ENCODE measurements at places on chromosomes 6 and 20.

DNA sequence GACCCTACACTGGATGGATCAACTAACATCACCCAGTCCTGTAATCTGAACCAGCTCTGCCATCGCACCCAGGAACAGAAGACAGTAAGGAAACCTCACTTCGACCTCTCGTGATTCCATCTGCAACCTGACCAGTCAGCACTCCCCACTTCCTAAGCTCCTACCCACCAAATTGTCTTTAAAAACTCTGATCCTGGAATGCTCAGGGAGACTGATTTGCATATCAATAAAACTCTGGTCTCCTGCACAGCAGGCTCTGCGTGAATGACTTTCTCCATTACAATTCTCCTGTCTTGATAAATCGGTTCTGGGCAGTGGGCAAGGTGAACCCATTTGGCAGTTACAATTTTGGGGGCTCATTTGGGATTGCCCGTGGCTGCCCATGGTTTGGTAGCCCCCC is 18.3 kb upstream of the AGPAT4 start:
- DNase-seq = no peak

GRCh38 chr6:130018744-130019325 is 454 bp downstream of the L3MBTL3 start:
- DNase-seq = peak; percentile 63

GRCh38 chr6:27205375-27206278 is 41.9 kb upstream of the PRSS16 start:
- peak; percentile 8 for DNase-seq

DNA sequence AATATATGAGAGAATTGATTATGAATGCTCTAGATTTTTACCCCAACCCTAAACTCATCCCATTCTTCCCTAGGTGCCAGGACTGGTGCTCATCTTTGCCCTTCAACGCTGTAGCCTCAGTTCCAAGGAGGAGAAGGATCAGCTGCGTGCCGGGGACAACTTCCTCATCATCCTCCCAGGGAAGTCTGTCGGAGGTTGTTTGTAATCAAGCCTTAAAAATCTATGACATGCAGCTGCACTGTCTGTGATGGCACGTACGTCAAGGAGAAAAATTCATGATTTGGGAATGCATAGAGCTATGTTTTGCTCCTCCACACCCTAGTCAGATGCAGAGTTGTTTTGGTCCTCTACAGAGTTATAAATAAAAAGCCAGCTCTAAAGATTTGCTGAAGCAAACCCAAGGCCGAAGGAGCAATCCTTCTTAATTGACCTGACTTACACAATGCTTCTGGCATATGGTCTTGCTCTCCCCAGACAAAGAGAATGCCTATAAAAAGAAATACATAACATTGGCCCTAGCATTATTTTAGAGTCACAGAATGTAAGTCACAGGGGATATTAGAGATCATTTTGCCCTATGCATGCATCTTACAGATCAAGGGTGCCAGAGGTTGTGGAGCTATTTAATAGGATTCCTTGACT is 244.2 kb downstream of the HIVEP2 start:
- no peak for DNase-seq

DNA sequence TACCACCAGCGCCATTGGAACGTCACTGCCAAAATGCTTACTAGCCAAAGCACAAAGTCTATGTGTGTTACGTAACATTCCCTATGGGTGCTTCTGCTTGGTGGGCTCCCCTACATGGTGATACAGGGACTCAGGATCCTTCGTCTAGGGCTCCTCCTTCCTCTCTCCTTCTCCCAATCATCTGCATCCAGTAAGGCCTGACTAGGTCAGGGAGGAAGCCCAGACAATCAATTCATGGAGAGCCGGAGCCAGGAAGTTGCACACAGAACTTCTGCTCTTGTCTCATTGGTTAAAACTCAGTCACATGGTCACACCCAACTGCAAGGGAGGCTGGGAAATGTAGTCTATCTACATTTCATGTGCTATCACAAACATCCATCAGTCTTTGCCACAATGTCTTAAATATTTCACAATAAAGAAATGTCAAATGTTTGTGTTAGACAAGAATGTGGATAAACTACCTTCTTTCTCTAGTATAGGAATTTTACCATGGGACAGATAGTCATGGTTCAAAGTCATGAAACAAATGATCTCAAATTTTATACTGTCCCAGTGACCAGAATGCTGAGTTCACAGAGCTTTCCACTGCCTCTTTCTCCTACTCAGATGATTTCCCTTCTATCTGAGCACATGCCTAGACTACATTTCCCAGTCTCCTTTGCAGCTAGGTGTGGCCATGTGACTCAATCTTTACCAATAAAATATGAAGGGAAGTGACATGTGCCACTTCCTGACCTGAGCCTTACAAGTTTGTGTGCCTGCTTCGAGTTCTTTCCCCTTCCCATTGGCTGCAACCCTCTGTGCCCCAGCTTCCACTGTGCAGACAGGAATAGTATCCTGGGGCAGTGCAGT is 9.3 kb upstream of the KCNK15 start:
- peak; percentile 38 for DNase-seq

DNA sequence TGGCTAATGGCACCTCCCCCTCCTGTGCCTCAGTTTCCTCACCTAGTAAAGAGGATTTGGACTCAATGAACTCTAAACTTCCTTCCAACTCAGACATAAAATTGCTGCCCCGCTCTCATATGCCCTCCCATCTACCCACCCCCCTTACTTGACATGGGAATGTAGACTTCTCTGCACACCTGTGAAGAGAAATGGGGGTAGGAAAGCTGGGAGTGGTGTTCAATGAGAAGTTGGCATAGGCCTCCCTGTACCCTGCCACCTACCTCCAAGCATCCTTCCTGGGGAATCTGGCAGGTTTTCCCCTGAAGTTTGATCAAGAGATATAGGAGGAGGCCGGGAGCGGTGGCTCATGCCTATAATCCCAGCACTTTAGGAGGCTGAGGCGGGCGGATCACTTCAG is 3.9 kb upstream of the POU5F1 start:
- DNase-seq = no peak

GRCh38 chr6:113630738-113631535 is 226.2 kb upstream of the MARCKS start:
- no peak for DNase-seq

DNA sequence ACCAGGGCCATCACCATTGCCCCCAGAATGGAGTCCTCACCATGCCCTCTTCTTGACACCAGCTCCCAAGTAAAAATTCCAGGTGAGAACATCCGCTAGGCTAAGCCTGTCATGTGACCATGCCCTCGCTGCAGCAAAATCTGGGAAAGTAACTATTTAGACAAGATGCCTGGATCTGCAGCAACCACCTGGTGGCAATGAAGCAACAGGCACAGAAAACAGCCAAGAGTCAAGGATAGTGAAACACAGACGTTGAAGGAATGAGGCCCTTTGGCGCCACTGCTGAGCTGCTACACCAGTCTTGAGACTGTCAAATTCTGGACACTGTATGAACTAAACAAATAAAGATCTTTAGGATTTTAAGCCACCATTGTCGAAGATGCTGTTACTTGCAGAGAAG is 30.1 kb upstream of the TGM6 start:
- DNase-seq = no peak

GRCh38 chr6:144613859-144614258 is 328.7 kb downstream of the UTRN start:
- DNase-seq = no peak

- DNase-seq = no peak
These were observed 610 bp downstream of the ZNF217 start for GRCh38 chr20:53592992-53593465.

DNA sequence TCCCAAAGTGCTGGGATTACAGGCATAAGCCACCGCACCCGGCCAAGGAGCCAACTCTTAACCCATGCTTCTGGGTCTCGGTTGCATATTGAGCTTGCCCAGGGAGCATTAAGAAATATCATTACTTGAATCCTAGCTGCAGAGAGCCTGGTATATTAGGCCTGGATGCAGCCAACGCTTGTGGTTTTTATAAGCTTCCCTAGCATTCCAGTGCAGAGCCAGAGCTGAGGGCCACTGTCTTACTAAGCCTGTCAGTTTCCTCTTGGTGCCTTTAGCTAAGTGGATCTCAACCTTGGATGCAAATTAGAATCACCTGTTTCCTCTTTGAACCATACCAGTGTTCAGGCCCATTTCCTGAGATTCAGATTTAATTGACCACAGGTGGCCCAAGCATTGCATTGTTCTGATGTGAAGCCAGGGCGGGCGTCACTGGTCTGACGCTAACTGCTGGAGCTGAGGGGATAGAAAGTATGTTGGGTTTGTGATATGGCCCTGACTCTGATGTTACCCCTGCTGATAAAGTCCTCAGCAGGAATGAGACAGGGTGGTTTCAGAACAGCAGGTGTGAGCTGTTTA is 76.3 kb downstream of the BTBD3 start:
- peak; percentile 98 for DNase-seq

- DNase-seq = peak; percentile 24
These were observed 731 bp downstream of the MAK start for GRCh38 chr6:10837622-10837994.

- peak; percentile 62 for DNase-seq
These were observed 57.1 kb upstream of the CEP162 start for GRCh38 chr6:84284428-84285049.

- no peak for DNase-seq
These were observed 4.7 kb upstream of the ADGRF5 start for GRCh38 chr6:46926481-46926880.

- DNase-seq = no peak
These were observed 54.2 kb downstream of the IRF4 start for GRCh38 chr6:445571-446417.

DNA sequence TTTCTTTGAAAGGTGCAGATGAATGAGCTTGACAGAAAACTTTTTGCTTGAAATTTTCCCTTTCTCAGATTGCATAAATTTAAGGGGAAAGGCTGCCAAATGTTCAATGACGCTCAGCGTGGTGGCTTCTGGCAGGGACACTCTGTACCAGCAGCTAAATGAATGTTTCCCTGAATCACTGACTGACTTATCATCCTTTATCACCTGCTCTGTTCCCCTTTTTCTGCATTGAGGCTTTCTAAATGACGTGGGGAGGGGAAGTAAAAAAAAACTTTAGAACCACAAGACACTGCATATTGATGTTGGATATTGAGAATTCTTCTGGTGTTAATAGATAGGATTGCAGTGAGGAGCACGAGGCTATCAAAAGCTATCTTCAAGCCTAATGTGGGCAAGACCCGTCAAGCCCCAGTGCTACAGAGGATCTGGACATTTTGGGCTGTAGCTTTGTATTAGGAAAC is 46.9 kb upstream of the ENPP5 start:
- no peak for DNase-seq

DNA sequence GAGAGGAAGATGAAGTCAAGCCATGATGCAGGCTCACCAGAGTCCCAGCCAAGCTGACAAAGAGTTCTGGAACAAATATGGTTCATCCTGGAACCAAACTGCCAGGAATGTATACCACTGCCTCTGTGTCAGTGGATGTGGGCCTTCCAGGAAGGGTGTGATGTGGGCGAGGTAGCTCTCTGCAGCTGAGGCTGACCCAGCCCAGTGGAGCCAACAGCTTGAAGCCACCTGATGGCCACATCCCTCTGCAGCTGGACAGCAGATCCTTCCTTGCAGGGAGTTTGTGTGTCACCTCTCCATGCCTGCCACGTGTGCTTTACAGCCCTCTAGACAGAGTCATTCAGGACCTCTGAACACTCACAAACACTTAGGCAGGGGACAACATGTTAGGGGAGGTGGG is 142.0 kb upstream of the RIN2 start:
- DNase-seq = no peak

DNA sequence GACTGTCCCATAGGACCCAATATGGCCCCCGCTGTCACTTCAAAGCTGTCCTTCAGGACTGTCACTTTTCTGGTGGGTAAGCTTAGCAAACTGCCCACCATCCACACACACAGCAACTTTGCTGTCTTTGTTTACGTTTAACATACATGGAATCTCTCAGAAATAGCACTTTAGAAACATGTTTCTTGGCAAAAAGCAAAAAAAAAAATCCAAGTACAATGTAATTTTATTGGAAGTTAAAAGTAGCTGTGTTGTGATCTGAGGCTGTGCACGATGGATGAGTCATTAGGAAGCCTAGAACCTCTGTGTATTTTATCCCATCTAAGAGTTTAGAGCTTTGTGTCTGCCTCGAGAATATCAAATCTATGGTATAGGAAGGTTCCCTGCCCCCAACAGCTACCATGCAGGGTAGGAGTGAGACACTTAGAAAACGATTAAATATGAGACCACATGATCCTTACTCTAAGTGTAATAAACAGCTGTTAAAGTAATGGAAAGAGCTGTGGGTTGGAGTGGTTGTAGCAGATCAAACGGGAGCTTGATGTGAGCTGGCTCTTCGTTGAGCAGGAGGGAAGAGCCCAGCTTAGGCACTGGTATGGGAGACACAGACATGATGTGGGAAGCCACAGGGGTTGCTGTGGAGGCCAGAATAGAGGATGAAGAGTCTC is 119.5 kb downstream of the PLEKHG1 start:
- no peak for DNase-seq

DNA sequence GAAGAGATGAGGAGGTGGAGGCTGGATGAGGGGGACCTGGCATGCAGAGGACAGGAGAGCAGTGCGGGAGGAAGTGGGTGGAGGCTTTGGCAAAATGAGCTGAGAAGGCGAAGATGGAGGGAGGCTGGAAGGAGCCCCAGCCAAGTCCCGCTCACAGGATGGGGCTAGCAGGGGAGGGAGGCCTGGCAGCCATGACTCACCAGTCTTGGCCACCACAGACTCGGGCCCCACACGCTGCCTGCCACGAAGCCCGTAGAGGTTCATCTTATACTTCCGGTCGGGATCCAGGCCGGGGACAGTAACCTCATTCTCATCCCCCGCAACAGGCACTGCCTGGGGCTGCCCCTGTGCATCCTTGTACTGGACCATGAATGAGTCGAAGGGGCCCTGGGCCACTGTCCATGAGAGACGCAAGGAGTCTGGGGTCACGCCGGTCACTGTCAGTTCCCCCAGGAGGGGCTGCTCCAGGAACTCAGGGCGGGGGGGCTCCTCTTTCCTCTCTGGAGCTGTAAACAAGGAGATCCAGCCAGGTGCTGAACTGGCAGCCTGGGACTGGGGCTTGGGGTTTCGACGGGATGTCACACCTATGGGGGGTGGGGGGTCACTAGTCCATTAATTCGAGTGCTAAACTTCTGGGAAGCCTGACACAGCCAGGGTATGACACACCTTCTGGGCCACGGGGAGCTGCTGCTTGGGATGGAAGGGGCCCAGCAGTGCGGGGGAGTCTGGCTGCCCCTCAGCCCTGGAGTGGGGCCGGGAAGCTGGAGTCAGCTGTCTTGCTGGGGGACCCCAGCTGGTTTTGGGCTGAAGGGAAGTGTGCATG is 27.8 kb downstream of the TNXB start:
- no peak for DNase-seq

- no peak for DNase-seq
These were observed 34.0 kb upstream of the SEC63 start for GRCh38 chr6:107991772-107992550.

GRCh38 chr6:41427642-41428335 is 92.4 kb downstream of the NCR2 start:
- peak; percentile 89 for DNase-seq

GRCh38 chr6:155250701-155251381 is 13.0 kb upstream of the CLDN20 start:
- no peak for DNase-seq

DNA sequence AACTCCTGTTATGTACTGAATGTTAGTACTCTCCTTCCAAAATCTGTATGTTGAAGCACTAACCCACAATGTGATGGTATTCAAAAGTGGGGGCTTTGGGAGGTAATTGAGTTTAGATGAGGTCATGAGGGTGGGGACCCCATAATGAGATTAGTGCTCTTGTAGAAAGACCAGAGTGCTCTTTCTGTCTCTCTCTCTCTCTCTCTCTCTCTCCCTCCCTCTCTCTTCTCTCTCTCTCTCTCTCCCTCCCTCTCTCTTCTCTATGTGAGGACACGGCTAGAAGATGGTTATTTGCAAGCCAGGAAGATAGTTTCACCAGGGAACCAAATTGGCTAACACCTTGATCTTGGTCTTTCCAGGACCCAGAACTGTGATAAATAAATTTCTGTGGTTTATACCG is 107.4 kb downstream of the TBX18 start:
- no peak for DNase-seq

All from NCI-H146 (cell line).